ENCODE measurements at places on chromosomes 4 and X.

- DNase-seq = no peak
Observed at GRCh38 chr4:184284336-184284690, 66.6 kb upstream of the ENPP6 start.

DNA sequence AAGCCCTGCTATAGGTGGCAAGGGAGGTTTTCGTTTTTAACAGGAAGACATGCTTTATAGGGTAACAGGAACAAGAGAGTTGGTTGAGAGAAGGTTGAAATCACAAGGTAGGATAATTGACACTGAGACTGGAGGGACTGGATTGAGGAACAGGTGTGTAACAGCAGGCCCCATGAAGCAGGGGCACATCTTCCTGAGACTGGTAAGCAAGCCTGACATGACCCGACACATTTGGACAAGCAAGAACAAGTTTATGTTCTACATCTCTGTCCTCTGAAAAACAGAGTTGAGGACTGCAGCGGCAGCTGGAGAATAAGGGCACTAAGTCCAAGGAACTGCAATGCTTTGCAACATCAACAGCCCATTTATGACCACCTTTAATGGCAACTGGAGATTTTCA is 5.2 kb downstream of the RPS4X start:
- DNase-seq = no peak

DNA sequence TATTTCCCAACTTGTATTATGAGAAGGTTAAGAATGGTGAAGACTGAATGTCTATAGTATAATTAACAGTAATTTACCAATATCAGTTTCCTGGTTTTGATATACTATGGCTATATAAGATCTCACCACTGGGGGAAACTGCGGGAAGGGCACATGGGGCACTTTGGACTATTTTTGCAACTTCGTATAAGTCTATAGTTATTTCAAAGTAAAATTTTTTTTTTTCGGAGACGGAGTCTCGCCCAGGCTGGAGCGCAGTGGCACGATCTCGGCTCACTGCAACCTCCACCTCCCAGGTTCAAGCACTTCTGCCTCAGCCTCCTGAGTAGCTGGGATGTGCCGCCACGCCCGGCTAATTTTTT is 46.1 kb downstream of the CXorf58 start:
- peak; percentile 21 for DNase-seq

- no peak for DNase-seq
Observed at GRCh38 chr4:18069810-18070209, 48.3 kb upstream of the LCORL start.

DNA sequence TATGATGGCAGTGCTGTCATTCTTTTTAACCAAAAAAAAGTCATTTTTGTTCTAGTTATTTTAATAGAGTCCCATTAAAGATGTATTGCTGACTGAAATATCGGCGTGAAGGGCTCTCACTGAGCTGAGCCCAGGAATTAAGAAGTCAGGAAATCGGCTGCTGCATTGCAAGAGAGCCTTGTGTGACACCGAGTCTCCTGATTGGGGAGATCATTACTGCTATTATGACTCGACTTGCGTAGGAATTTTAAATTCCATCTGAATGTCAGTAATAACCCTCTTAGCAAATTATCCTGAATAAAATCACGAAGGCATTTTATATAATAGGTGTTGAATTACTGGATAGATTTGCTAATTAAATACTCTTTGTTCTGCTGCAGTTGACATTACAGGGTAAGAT is 111.5 kb downstream of the POLA1 start:
- DNase-seq = no peak

- no peak for DNase-seq
Observed at GRCh38 chr4:1644891-1645657, 39.0 kb downstream of the FAM53A start.

DNA sequence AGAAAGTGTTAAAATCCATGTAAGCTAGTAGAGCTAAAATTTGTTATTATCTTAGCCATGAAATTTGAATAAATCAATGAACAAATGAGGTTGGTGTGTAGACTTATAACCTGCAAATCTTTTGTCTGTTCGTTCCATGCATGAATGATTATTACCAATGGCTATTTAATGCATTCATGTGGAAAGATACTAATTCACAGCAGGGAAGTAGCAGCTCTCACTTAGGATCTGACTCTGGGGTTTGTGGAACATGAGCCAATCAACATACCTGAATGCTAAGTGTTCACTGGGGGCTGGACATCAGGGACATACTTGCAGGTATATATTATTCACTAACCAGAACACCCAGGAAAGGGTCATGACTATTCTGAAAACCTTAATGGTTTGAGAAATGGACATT is 444.1 kb downstream of the STIM2 start:
- DNase-seq = no peak

DNA sequence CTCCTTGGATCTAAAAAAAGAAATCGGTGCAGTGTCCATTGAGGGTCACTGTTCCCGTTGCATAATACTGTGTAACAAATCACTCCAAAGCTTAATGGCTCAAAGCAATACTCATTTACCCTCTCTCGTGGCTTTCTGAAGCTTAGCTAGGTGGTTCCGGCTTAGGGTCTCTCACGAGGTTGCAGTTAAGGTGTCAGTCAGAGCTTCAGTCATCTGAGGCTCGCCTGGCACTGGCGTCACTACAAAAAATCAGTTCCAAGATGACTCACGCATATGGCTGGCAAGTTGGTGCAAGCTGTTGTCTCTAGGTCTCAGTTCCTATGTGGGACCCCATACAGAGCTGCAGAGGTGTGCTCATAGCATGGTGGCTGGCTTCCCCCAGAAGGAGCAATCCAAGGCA is 91.0 kb downstream of the BEND2 start:
- no peak for DNase-seq

GRCh38 chr4:113838460-113838859 is 76.9 kb upstream of the CAMK2D start:
- DNase-seq = no peak

GRCh38 chr4:166989886-166990285 is 244.4 kb downstream of the SPOCK3 start:
- DNase-seq = no peak

DNA sequence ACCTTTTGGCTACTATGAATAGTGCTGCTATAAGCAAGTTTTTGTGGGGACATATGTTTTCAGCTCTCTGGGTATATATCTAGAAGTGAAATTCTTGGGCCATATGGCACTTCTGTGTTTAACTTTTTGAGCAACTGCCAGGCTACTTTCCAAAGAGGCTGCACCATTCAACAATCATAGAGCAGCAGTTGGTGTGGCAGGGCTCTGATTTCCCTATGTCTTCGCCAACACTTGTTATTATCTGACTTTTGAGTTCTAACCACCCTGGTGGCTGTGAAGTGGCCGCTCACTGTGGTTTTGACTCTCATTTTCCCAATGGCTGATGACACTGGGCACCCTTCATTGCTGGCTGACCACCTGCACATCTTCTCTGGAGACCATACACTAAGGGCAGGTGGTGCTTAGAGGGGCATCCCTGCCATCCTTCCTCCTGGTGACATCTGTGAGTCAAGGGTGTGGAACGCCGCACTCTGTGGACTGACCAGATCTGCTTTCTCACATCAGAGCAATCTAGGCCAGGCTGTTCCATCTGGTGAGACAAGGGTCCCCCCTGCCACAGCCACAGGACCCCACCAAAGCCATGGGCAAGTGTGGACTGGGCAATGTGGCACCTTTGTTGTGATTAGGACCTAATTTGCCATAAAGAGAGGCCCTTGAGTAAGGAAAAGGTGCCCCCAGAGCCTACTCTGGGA is 49.6 kb downstream of the ZFYVE28 start:
- no peak for DNase-seq

- no peak for DNase-seq
Observed at GRCh38 chr4:184100297-184100885, 117.3 kb downstream of the ENPP6 start.

DNA sequence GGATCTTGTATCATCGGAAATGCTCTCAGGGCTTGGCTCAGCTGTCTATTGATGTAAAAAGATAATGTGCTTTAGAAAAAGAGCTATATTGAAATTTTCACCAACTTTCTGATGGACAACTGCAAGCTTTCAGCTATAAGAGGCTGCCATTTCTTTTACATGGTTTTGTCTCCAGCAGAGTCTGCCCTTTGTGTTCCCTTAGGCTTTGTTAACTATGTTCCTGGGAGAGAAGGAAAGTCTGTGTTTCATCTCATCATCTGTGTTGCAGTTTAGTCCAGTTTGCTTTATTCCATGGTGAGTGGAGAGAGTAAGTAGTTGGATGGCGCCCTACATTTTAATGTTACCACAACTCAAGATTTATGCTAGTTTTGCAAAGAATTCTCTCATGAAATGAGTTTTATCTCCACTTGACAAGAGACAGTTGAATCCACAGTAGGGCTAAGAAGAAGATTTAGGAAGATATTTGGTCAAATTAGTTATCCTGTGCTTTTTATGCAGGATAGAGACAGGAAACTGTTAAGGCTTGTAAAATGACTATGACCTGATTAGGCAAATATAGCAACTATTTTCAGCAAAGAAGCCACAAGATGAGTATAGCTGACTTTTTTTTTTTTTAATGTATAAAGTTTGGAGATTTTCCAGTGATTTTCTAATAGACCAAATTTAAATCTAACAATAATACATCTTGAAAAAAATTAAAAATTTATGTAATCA is 16.5 kb downstream of the SEPTIN11 start:
- DNase-seq = no peak

DNA sequence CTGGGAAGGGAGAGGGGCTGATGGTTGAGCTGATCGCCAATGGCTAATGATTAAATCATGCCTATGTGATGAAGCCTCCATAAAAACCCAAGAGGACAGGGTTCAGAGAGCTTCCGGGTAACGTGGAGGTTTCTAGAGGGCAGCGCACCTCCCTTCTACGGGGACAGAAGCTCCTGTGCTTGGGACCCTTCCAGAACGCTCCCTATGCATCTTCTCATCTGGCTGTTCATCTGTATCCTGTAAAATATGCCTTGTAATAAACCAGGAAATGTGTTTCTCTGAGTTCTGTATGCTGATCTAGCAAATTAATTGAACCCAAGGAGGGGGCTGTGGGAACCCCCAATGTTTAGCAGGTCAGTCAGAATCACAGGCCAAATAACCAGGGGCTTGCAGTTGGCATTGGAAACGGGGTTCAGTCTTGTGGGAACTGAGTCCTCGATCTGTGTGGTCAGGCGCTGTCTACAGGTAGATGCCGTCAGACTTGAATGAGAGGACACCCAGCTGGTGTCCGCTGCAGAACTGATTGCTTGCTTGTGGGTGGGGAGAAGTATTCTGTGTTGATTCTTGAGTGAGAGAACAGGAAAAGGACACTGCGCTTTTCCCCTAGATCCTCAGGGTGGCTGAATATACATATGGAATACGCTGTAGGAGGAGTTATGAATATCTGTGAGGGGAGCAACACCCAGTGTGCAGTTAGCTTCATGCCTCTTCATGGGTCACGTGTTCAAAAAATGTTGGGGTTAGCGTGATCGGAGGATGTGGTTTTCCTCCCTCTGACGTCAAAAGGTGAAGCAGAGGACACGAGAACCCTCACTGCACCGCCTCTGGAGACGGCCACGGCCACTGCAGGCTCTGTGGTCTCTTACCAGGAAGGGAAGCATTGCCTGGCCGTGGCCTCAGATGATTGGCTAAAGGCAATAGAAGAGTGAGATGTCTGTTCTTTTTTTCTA is 29.2 kb downstream of the HTT-AS start:
- DNase-seq = peak; percentile 88

DNA sequence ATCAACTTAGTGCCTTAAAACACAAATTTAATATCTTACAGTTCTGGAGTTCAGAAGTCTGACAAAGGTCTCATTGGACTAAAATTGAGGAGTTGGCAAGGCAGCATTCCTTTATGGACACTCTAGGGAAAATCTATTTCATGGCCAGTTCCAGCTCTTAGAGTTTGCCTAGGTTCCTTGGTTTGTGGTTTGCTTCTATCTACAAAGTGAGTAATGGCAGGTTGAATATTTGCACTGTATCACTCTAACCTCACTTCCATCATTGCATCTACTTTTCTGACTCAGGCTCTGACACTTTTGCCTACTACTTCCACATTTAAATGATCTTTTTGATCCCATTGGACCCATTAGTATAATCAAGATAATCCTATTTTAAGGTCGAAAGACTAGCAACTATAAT is 64.7 kb upstream of the PCDH10 start:
- no peak for DNase-seq

DNA sequence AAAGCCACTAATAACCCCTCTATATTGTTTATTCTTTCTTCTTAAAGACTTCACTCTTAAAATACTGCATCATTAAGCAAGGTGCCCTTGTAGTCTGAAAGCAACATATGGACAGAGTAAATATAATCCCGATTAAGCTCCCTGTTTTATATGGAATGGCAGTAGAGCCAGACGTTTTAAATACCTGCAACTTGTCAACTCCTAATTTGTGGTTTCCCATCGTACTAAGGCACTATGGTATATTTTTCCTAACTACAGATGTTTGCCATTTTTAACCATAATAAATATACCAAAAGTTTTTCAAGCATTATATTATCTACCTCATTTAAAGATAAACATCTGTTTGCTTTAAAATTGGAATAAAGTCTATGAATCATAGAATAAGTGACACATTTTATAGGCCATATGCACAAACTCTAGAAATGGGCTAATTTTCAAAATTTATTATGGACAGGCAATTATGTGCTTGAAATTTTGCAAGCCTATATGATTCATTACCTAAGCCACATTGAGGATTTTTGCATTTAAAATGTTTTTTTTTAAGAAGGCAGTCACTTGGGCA is 194.6 kb downstream of the FRMPD4 start:
- DNase-seq = no peak

DNA sequence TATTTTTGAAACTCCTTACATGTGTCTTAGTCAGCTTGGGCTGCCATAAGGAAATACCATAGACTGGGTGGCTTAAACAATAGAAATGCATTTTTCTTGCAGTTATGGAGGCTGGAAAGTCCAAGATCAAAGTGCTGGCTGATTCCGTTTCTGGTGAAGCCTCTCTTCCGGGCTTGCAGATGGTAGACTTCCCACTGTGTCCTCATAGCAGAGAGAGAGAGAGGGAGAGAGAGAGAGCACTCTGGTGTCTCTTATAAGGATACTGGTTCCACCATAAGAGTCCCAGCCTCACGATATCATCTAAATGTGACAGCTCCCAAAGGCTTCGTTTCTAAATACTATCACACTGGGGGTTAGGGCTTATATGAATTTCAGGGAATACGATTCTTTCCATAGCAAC is 39.7 kb downstream of the ENPEP start:
- peak; percentile 10 for DNase-seq

GRCh38 chr4:5125321-5125720 is 74.0 kb downstream of the STK32B start:
- DNase-seq = no peak

DNA sequence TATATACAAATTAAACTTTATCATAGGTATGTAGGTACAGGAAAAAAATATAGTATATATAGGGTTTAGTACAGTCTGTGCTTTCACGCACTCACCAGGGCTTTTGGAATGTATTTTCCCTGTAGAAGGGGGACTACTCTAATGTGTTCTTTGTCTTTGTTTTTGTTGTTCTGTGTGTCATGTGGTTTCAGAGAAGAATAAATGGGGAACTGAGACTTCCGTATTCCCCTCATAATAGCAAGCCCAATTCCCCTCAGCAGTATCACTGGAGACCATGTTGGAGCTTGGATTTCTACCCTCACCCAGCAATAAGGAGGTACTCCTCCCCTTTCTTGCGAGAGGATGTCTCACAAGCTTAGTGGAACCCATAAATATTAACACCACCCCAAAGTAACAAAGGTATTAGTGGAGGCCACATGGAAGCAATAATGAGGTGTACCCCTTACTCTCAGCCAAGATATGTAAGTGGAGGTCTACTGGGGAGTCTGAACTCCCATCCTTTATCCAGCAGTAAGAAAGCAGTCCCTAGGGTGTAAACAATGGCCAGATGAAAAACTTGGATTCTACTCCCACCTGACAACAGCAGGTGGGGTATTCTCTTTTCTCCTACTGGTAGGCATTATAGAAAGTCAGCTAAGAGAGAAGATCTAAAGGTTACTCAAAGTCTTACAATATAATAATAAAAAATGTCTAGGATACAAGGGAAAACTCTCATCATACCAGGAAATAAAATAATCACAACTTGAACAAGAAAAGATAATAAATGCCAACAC is 805.4 kb upstream of the GALNTL6 start:
- no peak for DNase-seq

Measured in CD4-positive, alpha-beta T cell treated with Interleukin-17A for 1 hour (primary cell).